CD4-positive, alpha-beta T cell treated with Interleukin-4 for 1 hour (primary cell): ENCODE measurements at places on chromosomes 13 and 19.

DNA sequence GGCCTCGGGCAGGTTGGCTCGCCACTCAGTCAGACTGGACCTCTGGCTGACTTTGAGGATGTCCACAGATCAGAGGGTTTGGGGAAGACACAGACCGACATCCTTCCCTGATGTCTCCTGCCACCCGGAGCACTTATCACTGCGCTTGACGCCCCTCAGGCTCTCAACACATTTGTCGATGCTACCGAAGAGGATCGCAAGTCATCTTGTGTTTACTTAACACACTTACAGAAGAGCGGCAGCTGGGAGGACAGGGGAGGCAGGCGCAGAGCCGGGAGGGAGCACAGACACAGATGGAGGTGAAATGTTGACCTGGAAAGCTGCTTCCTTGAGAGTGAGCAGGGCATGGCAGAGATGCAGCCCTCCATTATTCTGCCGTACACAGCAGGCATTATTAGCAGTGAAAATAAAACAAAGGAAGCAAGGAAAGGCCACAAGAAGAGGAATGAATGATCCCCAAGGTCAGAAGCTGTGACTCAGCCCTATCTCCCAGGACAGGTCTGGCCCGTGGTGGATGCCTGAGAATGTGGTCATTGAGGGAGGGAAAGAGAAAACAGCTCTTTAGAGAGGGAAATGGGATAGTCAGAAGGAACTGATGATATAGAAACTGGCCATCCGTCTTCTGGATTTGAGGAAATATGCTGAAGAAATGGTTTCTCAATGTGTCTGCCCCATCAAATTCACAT is 549.5 kb upstream of the ARGLU1 start:
- DNase-seq: no peak

DNA sequence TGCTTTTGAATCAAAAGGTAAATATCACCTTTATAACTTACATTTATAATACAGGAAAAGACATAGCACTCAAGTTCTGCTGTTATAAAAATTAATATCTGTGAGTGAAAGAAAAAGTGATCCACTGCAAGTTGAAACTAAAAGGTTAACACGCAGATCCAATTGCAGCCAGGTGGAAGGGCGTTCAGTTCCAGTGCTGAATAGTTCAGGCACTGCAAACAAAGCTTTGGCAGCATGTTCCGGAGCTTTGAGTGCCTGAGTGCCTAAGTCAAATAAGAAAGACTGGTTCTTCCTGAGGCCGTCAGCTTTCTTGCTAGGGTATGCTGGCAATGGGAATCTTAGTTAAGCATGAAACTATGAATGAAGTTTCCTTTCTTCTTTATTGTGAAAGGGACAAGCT is 200.3 kb downstream of the LMO7 start:
- DNase-seq: no peak

DNA sequence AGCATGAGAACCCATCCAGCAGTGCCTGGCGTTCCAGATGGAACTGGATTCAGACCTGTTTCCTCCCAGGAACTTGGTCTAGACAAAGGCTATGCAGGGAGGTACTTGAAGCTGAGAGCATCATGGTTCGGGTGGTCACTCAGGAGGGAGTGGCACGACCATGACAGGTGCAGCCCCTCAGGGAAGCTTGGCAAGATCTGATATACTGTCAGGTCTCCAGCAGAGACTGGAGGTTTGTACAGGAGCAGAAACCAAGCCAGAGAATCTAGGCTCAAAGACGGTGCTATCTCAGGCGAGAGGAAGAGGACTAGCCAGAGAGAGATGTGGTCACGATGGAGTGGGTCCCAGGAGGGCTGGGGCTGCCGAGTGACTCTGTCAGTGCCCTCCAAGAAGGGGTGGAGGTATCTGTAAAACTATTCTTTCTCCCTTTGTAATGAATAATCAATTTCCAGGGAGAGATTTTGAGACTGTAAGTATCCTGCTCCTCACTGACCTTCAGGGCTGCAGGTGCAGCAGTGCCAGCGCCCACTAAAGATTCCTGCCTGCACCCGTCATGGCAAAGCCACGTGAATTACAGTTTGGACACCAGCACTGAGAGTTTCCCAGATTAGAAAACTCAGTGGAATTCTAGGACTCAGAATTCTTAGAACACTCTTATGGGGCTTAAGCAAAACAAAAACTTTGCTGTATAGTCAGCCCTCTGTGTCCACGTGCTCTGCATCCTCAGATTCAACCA is 10.2 kb upstream of the DCUN1D2 start:
- DNase-seq: no peak

DNA sequence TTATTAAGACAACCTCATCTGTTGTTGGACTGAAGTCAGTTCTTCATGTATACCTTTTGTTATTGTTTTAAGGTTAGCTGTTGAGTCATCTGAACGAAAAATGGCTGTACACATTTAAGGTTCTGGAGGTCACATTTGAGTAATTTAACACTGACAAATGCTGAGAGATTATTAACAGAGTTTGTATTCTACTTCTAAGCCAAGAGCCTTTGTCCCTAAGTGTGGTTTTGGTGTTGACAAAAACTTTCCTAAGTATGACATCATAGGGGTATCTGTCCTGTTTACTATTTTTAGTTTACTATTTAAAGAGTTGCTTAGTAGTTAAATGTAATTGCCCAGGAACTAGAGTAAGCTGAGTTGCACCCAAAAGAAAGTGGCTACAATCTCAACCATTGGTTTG is 71.9 kb downstream of the CDK8 start:
- no peak for DNase-seq

- DNase-seq: no peak
Observed at GRCh38 chr19:29631450-29631849, 25.4 kb downstream of the POP4 start.

GRCh38 chr19:7715671-7716070 is 13.7 kb upstream of the FCER2 start:
- no peak for DNase-seq

DNA sequence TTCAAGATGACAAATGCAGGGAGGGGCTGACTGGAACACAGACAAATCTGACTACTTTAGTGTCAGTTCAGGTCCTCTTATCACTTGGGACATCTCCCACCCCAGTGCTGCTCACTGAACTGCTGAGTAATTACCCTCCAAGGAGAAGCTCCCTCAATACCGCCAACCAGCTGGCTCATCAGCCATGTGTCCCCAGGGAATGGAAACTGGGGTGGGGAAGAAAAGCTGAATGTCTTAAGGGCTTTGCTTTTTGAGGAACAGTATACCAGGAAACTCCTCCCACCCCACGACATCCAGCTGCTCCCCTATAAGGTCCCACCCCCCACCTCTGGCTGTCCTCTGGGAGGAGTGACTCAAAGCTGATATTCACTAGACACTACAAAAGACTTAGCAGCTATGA is 2.0 kb downstream of the ZNF823 start:
- DNase-seq: peak; percentile 18

DNA sequence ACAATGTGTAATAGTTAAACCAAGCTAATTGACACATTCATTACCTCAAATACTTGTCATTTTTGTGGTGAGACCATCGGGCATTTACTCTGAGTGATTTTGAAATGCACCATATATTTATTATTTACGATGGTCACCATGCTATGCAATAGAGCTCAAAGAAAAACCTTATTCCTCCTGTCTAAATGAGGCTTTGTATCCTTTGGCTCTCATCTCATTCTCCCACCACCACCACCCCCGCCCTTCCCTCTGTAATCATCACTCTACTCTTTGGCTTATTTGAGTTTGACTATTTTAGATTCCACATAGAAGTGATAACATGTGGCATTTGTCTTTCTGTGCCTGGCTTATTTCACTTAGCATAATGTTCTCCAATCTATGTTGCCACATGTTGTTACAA is 124.9 kb downstream of the CYSLTR2 start:
- DNase-seq: no peak

- DNase-seq: no peak
Observed at GRCh38 chr19:35127871-35128270, 7.0 kb downstream of the LGI4 start.
